Activated CD8-positive, alpha-beta memory T cell treated with anti-CD3 and anti-CD28 coated beads for 1 hour (primary cell): ENCODE measurements at places on chromosomes 3 and 15.

DNA sequence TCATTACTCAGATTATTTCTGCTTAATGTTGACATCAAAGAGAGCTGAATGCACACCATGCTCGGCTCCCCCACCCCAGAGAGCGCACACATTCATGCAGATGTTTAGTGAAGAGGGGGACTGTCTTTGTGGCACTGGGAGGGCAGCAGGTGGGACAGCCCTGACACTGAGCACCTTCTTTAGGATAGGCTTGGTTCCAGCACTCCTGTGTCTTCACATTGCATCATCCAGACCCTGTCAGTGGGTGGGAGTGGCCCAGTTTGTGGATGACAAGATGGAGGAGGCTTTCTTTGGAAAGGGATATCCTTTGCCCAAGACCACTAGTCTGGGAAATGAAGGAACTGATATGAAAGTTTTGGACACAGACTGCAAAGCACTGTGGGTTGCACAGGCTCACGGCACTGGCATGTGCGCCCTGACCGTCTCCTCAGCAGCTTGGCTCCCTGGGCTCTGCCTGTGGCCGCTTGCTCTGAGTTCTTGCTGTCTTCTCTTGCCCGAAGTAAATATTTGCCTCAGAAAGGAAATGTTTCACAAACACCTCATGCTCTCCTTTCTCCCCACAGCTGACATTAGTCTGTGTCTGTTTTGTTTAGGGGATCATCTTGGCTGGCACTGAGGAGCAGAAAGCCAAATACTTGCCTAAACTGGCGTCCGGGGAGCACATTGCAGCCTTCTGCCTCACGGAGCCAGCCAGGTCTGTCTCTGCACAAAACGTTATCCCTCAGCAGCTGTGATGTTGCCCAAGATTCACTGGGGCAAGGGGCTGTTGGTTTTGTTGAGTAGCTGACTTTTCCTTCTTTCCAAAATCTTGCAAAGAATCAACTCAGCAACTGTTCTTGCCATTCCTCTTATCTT, 16.6 kb downstream of the ACAD9 start:
- no peak for DNase-seq

DNA sequence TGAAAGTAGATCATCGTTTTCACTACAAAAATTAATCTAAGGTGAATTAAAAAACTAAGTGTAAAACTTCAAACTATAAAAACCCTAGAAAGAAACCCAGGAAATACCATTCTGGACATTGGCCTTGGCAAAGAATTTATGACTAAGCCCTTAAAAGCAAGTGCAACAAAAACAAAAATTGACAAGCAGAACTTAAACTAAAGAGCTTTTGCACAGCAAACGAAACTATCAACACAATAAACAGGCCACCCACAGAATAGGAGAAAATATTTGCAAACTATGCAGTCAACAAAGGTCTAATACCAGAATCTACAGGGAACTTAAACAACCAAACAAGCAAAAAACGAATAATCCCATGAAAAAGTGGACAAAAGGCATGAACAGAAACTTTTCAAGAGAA, 302.0 kb downstream of the CHST2 start:
- no peak for DNase-seq

- no peak for DNase-seq
Observed at GRCh38 chr3:23884481-23884880, 32.3 kb downstream of the NKIRAS1 start.

DNA sequence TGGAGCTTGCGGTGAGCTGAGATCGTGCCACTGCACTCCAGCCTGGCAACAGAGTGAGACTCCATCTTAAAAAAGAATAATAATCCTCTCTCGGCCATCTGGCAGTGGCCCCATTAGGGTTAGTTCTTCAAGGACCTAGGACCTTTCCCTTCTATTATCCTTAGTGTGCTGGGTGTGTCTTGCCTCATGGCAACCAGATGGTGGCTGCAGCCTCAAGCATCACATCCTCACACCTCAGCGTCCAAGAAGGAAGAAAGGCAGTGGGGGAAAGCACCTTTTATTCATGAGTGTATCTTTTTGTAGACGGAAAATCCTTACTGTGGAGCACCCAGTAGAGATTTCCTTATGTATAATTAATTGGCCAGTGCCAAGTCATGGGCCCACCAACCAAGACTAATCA, 42.7 kb upstream of the TFRC start:
- DNase-seq: no peak

GRCh38 chr3:191680989-191681597, 220.1 kb downstream of the PYDC2 start:
- DNase-seq: no peak

DNA sequence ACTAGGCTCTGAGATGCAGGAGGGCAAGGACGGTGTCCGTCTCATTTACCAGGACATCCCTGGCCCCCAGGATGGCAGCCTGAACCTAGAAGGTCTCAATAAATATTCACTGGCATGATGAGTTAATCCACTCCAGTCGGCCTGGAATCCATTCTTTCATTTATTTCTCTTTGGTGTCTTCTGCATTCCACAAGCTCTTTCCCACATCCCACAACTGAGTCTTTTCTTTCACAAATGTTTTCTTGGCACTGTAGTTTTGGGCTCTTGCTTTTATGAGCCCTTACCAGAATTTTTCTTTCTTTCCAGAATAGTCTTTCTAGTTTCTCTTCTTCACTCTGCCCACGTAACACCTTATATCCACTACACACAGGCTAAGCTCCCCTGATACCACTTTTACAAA, 778.0 kb downstream of the AGBL1 start:
- no peak for DNase-seq

GRCh38 chr3:138317687-138318086, 12.0 kb downstream of the NME9 start:
- DNase-seq: no peak

- no peak for DNase-seq
Observed at GRCh38 chr3:42275217-42275616, 9.2 kb upstream of the CCK start.
